ENCODE measurements at places on chromosomes 7 and 10.

- DNase-seq, result no peak
Observed at GRCh38 chr7:92466682-92467081, 11.1 kb downstream of the ERVW-1 start.

DNA sequence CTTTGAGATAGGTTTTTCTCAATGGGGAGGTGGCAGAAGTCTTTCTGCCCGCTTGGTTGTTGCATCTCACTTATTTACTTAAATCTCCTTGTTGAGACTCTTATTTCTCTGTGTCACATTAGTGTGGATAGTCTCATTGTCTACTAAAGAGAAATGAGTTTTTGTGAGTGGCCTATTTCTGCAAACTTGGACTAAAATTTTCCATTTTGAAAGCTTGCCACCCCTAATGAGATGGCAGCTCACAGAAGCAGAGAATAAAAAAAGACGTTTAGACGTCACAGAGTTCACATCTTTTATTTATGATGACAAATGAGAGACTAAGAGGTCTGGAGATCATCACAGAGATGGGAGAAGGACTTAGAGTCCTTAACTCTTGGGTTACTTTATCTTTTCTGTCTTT is 262.7 kb upstream of the PHYHIPL start:
- no peak for DNase-seq

- DNase-seq, result no peak
Observed at GRCh38 chr7:80785961-80786536, 132.8 kb downstream of the SEMA3C start.

GRCh38 chr10:113454341-113455061 is 98.4 kb upstream of the HABP2 start:
- DNase-seq, result peak; percentile 36

DNA sequence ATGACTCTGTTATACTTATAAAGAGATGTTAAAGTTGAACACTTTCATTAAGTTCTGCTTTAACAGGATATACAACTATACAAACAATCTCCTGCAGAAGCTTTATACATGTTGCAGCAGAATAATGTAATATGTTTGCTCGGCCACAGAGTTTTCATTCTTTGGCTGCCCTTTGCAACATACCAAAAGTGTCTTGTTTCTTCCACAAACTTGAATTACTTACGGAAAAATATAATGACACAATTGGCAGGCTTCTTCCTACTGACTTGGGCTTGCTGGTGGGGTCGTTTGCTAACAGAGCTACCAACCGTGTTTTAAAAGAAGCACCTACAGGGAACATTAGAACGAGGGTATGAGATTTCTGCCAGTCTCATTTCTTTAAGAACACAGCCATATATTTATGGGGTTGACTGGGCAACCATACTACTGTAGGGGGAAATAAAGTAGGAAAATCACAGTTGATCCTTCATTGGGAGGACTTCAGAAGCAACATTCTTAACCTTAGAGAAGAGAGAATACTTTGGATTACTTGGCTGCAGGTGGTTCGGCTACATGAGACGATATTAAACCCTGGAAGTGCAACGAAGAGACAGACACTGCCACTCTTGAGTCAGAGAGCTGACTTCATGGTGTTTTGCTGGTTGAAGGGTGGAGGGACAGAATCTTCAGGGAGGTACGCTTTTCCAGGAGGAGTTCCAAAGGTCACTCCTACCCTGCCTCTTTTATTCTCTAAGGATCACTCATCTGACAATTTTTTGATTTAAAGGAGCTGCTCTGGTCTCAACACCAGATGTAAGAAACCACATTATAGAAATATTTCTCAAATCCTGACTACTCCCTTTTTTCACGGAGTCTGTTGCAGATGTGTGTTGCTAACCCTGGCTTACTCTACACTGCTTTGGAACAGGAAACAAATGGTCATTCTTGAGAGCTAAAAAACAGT is 123.9 kb downstream of the SEMA3C start:
- DNase-seq, result no peak

GRCh38 chr7:82294865-82295264 is 148.7 kb downstream of the CACNA2D1 start:
- no peak for DNase-seq

GRCh38 chr10:78483641-78484040 is 450.0 kb downstream of the RPS24 start:
- no peak for DNase-seq

DNA sequence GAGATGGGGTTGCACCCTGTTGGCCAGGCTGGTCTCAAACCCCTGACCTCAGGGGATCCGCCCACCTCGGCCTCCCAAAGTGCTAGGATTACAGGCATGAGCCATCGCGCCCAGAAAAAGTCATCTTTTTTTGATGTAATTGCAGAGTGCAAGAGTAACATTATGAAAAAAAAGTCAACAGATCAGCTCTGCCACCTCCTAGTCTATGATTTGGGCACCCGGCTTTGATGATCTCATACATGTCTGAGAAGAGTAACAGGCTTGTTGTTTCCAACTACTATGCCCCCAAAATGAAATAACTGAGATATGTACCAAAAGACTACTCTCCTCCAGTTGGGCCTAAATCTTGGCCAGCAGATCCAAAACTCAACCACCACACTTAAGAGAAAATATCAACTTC is 40.8 kb downstream of the VOPP1 start:
- DNase-seq, result no peak

GRCh38 chr7:77222065-77222464 is 22.4 kb upstream of the FGL2 start:
- DNase-seq, result no peak

GRCh38 chr7:23093546-23093945 is 12.0 kb upstream of the KLHL7 start:
- DNase-seq, result no peak

GRCh38 chr10:78559661-78560340 is 509.0 kb upstream of the ZMIZ1 start:
- no peak for DNase-seq

DNA sequence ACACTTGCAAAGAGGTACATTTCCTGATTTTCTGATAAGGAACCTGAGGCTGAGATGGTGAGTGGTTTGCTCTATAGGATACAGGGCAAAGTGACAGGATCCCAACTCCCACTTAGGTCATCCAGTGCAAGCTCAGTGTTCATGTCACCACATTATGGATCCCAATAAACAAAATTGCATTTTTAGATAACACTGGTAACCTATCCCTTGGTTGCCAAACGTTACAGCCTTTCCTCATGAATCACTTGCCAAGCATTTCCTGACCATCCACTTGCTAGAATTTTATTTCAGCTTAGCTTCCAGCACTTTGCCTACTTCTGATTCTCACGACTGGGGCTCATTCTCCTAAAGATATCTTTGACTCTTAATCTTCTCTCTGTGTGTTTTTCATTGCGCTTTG is 131.4 kb upstream of the ODAD2 start:
- DNase-seq, result peak; percentile 79

DNA sequence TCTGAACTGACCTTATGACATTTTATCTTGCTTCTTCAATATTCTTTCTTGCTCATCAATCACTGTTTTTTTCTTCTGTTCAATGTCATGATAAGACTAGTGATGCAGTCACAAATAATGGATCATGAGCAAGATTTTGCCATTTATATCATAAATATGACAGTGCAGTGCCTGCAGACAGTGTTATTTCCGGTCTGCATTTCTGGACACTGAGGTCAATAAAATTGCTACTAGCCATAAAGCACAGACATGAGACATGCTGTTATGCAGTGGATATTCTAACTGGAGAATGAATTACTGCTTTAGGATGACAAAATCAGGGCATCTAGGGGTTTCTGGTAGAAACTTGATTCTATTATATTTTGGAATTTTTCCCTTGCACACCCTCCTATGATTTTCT is 1509.7 kb upstream of the LRRTM3 start:
- DNase-seq, result no peak

DNA sequence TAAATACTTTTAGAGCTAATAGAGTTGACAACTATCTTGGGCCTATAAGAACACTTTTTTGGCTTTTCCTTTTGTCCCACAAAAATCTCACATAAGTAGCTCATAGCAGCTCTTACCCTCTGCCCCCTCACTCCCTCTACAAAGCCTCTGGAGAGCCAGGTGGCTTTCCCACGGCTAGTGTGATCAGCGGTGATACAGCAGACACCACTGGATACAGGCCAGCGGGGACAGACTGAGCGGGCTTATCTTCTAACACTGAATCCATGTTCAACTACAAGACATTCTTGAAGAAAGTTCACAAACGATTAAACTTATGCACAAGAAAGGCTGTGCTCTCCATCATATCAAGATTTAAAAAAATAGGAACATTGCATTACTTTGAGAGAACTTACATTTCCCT is 377.2 kb downstream of the PARD3 start:
- no peak for DNase-seq

DNA sequence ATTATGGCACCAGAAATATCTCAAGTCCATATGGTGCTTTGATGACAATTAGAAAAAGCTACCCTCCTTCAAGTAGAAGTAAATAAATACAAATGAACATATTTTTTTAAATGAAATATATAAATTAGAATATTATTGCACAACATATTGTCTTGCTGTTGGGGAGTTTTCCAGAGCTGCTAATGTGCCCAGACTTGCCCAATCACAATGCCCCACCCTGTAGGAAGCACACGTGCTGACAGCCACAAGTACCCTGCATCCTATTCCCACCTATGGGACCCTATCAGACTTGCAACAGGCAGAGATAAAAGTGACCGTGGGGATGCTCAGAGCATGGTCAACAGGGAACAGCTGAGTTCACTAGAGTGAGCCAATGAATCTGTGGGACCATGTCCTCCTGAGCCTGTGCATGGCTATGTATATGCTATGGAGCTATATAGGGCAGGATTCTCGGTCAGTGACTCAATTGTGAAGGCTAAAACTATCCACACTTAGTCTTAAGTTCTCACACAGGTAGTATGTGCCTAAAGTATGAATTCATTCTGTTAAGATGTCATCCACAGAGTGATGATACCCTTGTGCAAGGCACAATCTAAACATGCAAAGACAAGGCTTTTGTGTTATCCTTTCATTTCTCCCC is 336.0 kb downstream of the HGF start:
- DNase-seq, result no peak

- DNase-seq, result no peak
Observed at GRCh38 chr7:17556247-17556956, 257.9 kb downstream of the AHR start.

- DNase-seq, result peak; percentile 90
Observed at GRCh38 chr10:88243836-88244730, 339.0 kb downstream of the RNLS start.

GRCh38 chr7:84194484-84195271 is at the start of gene SEMA3A:
Gene SEMA3A, minus strand, starts transcription at chr7:84194789. Its CDS starts 203 bp downstream, at chr7:84194586.
- peak; percentile 78 for DNase-seq

- no peak for DNase-seq
Observed at GRCh38 chr10:99731306-99732032, 458 bp downstream of the COX15 start.

DNA sequence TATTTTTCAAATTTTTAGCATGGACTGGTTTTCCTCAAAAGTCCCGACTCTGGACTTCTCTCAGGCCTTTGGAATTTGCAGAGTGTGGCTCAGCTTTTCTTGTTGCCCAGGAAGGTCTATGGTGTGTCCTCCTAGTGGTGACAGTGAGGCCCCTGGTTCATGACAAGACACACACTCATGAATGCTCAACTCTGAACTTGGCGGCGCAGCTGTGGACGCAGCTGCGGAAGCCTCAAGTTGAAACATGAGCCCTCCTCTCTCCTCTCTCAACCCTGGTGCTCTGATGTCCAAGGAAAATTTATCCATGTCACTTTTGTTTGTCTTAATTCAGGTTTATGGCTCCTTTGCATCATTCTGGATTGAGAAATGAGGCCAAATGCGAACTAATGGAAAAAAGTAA is 183.9 kb downstream of the HECW1 start:
- no peak for DNase-seq

GRCh38 chr7:148276314-148277041 is 314.1 kb upstream of the C7orf33 start:
- DNase-seq, result no peak

DNA sequence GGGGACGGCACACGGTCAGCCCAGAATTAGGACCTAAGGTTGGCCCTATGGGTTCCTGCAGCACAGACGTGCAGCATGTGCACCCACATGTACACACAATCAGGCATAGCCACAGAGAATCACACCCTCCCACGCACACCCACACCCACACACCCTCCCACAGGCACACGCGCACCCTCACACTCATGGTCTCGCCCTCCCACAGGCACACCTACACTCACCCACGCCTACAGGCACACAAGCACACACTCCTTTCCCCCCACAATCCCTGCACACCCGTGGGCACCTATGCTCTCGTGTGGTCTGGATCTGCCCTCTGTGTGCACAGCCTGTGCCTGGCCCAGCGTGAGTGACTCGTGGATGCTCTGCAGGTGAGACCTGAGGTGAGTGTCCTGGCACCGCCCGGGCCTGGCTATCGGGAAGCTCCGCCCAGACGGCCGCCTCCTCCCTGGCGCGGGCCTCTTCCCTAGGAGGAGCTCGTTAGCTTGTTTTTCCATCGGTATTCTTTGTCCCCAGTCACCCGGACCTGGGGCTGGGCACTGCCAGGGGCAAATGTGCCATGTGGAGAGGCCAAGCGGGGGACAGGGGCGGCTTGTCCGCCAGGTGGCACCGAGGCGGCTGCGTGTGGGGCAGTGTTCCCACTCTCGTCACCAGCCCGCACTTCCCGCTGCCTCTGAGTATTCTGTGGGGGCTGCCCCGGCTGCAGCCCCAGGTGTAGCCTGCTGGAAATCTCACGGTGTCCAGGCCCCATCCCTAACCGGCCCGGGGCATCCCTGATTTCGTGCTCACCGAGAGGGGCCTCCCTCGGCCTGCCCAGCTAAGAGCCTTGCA is 110.2 kb upstream of the FAM20C start:
- DNase-seq, result no peak

DNA sequence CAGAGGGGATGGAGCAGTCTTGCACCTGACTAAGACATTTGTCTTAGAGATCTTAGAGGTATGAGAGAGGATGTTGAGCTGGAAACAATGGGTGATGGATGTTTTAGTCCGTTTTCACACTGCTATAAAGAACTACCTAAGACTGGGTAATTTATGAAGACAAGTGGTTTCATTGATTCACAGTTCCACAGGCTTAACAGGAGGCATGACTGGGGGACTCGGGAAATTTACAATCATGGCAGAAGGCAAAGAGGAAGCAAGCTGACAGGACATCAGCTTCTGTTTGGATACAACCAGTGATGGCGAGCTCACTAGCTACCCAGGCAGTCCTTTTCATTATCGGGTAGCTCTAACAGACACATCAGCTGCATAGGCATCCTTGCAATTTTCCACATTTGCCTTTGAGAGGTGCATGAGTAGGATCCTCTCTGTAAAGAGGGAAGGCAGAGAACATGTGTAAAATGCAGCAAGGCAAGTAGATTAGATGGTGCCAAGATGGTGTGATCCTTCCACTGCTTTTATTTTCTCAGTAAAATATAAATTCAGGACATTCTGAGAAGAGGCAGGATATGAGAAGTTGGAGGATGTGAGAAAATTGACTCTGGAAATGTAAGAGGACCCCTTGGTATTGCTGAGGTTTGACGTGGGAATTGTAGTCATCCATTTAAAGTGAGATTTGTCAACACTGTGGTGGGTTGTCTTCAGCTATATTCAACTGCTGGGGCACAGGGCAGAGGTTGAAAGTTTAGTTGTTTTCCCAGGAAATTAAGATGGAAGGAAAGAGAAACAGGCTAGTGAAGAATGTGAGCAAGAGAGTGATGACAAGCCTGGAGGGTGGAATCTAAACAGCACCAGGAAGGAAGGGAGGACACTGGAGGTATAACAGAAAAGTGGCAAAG is 1140.0 kb upstream of the AUTS2 start:
- DNase-seq, result no peak
